Activated gamma-delta T cell (primary cell): ENCODE measurements at places on chromosomes 2 and 18.

GRCh38 chr18:45197526-45197970, 417.7 kb upstream of the SLC14A2 start:
- no peak for DNase-seq

- DNase-seq, result no peak
These were observed 53.2 kb downstream of the USP14 start for GRCh38 chr18:211582-211981.

- no peak for DNase-seq
These were observed 11.7 kb downstream of the B4GALT6 start for GRCh38 chr18:31672628-31673135.

DNA sequence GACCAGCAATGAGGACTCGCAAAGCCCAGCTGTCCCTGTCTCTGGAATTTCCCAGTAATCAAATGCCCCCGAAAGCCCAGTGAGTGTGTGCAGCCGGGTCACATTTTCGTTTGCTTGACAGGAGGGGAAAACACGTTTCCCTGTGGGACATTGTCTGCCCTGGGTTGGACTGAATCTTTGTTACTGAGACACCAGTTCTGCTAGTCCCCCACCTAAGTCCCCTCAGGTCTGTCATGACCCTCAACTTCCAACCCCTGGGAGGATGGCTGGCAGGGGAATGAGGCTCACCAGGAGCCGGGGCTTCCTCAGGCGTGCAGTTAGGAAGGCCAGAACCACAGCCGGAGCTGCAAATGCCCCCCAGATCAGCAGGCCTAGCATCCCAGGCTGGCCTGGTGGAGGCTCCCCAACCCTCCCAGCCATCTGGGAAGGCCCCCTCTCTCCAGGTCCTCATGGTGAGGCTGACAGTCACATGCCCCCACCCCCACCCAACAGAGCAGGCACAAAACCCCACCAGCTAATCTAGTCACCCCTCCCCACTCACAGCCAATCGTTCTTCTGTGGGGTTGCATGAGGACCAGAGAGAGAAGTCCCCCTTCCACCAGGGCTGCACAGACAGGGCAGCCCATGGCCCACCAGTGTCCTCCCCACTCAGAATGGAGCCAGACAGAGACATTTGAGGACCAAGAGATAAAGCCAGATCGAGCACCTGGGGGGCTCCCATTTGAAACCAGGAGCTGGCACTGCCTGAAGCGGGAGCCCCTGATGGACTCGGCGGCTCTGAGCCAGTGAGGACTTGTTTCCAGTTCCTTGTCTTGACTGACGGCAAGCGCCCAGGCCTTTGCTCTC, 33.6 kb downstream of the CYP26B1 start:
- DNase-seq, result no peak

GRCh38 chr2:236659758-236660150, 90.1 kb downstream of the ACKR3 start:
- DNase-seq, result no peak

DNA sequence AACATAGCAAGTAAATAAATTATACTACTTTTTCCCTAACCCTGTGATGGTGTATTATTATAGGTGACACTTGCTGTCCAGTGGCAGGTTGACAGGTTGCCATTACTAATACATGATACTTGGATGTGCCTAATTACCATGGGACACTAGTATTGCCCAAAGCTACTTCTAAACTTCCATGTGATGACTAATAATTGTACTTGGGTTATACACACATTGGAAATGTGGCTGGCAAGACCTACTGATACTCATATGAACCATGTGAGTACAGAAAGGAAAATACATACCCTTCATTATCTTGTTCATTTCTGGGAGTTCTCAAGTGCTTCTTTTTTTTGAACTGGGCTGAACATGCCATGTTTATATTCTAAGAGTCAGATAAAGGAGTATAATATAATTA, 156.4 kb downstream of the IKZF2 start:
- no peak for DNase-seq

DNA sequence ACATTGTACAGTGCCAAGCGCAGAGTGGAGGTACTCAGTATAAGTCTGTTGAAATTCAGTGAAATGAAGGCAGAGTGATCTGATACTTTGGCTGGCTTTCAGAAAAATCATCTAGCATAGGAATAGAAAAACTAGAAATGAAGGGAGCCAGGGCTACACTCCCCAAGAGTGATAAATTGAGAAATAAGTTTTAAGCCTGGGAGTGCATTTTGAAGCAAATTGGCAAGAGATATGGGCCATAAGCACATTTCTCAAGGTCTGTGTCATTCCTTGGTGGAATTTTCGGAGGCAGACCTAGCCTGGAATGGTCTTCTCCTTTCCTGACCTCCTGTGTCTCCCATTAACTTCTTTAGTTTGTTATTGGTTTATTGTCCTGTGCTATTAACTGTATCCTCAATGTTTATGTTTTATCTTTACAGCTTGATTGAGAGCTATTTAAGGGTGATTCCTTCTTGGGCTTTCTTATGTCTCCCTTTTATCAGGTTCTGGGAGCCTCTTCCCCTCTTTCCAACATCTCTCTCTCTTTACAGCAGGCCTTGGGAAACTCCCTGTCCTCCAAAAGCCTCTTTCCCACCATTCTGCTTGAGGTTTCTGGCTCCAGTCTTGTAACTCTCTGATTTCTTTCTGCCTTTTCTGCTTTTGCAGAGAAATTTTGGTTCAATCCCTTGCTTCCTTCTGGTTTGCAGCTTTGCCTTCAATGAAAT, 649.5 kb downstream of the SLC4A3 start:
- DNase-seq, result no peak

DNA sequence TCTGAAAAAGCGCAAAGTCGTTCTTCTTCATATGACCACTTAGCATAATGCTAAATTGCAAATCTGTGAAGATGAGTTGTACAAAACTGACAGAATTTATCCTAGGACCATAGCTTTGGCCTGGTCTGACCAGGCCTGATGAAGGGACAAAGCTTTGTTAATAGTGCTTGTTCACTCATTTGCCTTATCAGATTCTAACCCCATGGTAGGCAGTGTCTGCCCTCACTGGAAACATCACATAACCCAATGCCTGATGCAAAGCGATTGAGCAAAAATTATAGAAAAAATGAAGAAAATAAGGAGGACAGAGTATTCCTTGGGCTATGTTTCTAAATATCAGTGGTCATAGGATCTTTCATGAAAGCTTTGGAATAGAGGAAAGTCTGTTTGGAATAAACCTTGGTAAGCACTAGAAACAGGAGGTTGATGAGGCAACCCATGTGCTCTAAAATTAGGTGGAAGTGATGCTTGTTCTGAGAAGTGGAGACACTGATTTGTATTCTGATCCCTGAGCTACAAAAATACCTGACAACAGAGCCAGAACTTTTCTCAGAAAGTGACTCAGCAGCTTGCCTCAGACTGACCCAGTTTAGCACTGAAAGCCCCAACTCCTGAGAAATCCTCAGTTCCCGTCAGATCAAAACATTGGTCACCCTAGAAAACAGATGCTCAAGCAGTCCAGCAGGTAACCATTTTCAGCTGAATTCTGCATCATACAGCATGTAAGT, 131.4 kb upstream of the MAPRE2 start:
- DNase-seq, result no peak

- DNase-seq, result no peak
These were observed 196.4 kb upstream of the HDAC4 start for GRCh38 chr2:239597216-239597615.

DNA sequence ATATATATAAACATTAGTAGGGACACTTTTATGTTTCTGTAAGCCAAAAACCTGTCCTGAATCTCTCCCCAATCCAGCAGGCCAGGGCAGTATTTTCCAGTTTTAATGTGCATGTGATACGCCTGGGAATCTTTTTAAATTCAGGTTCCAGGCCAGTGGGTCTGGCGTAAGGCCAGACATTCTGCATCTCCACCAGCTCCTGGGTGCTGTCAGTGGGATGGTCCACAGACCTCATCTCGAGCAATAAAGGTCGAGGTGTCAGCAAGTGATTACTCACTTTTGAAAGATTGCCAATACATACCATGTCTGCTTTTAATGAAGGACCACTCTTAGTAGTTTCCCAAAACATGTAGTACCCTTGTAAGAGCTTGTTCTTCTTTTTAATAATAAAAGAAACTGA, 189.9 kb upstream of the SH3BP4 start:
- no peak for DNase-seq

- no peak for DNase-seq
These were observed 28.4 kb upstream of the DYNC2LI1 start for GRCh38 chr2:43745457-43745856.

GRCh38 chr18:9758624-9759075, 50.5 kb downstream of the RAB31 start:
- no peak for DNase-seq

DNA sequence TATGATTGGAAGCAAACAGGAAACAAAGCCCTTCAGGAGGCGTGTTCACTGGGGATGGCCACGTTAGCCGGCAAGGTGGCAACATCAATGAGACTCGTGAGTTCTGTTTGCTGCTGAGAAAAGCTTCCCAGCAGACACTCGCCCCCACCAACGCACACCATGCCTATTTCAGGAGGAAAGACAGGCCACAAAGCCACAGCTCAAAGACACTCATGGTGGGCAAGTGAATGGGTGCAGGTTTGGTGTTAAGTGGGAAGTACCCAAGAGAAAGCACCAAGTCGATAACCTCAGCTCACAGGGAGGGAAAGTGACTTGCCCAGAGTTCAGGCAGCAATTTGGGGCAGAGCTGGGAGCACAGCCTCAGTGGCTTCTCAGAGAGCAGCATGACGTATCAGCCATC, 10.5 kb upstream of the MTERF4 start:
- no peak for DNase-seq

- DNase-seq, result no peak
These were observed 191.0 kb downstream of the GRB14 start for GRCh38 chr2:164430166-164430783.

DNA sequence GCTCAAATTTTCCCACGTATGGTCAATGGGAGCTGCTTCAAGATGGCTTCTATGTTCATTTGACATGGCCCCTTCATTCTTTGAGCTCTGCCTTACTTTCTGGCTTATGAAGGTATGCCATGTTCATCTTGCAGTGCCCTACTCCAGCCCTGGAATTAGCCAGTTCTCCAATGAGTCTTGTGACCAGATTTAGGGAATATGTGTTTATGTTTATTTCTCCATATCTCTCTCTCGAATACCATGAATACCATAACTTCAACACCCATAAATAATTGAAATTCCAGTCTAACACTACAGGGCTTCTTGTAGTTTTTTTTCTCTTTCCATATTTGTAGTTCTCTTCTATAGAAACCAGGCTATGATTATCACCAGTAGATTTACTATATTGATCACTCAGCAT, 39.7 kb downstream of the EPB41L5 start:
- DNase-seq, result no peak

GRCh38 chr2:234335661-234336228, 161.1 kb downstream of the ARL4C start:
- DNase-seq, result peak; percentile 12

- DNase-seq, result no peak
These were observed 931 bp upstream of the TMEM131 start for GRCh38 chr2:97996679-97997078.

DNA sequence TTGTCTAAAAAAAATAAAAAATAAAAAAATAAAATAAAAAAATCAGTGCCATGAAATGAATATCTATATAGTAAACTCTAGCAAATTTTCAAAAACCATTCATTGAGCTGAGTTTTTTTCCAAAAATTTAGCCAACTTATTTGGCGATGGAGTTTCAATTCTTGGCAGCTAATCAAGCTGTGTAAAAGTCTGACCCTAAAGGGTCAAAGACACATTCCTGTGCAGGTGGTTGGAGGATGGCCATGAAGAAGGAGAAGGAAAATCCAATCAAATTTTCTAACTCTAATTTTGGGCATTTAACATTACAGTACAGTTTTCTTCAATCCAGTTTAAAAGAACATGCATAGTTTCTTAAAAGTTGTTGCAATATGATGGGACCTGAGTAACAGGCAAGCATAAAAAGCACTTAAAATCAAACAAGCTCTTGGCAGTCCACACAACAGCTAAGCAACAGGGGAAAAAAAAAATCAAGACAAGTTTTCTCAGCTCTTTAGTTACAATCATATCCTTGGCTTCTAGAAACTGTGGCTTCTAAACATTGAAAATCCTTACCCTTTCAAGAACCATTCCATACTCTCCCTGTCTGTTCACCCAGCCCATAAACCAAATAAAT, 54.5 kb downstream of the ACVR1 start:
- no peak for DNase-seq

DNA sequence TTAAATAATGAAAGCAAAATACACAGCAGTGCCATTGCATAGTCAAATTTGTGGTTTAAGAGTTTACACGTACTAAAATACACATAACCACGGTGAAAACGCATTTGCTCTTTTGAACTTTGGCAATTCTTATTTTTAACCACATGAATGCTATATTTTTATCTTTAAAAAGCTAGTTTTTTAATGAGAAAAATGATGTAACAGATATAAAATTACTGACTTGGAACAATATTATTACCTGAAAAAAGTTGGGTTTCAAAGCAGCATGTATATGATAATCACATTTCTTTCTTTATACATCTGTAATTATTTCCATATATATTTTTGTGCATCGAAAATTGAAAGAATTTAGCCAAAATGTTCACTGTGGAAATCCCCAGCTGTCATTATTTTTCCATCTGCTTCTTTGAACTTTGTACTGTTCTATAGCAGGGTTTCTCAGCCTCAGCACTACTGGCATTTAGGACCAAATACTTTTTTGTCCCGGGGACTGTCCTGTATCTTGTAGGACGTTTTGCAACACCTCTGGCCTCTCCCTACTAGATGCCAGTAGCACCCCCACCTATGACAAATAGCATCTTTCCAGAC, 75.9 kb upstream of the CAB39 start:
- no peak for DNase-seq

DNA sequence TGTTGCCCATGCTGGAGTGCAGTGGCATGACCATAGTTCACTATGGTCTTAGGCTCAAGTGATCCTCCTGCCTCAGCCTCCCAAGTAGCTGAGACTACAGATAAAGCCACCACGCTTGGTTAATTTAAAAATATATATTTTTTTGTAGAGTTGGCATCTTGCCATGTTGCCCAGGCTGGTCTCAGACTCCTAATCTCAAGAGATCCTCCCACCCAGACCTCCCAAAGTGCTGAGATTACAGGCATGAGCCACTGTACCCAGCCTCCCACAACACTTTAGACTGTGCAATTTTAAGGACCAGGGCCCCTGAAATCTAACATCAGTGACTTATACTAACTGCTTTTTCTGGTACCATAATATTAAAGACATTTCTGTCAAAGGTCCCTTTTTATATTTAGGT, 5.2 kb downstream of the TXNDC2 start:
- no peak for DNase-seq

- DNase-seq, result no peak
These were observed 243.0 kb downstream of the HDAC4 start for GRCh38 chr2:239157771-239158170.

DNA sequence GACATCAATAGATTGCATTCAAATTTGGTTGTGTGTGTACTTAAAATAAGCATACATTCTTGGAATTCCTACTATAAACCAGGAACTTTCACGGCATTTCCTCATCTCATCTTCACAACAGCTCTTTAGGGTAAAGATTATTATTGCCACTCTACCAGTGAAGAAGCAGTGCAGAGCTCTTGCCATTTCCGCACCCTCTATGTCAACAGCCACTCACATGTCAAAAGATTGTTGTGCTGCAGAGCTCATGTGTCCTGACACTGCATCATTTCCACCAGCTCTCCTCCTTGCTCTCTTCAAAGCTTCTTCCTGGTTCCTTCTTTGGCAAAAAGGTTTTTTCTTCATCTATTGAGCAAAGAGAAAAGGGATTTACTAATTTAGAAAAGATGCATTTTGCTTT, 26.5 kb upstream of the L3MBTL4 start:
- no peak for DNase-seq

- no peak for DNase-seq
These were observed 37.9 kb downstream of the SS18 start for GRCh38 chr18:26052505-26052904.
